ENCODE measurements at places on chromosomes 3 and 15.

- no peak for DNase-seq
Measured at GRCh38 chr15:85318048-85318731, 62.2 kb upstream of the AKAP13 start.

- DNase-seq = no peak
Measured at GRCh38 chr3:196063456-196063855, 18.4 kb downstream of the TFRC start.

- no peak for DNase-seq
Measured at GRCh38 chr3:196631682-196632045, 7.8 kb upstream of the NRROS start.

- DNase-seq = no peak
Measured at GRCh38 chr3:72615776-72616175, 232.5 kb downstream of the SHQ1 start.

- no peak for DNase-seq
Measured at GRCh38 chr3:148074946-148075345, 622.8 kb upstream of the AGTR1 start.

- no peak for DNase-seq
Measured at GRCh38 chr15:67902579-67903009, 62.7 kb upstream of the RNU6-1 start.

- no peak for DNase-seq
Measured at GRCh38 chr3:65953881-65954733, 84.6 kb downstream of the MAGI1 start.

GRCh38 chr15:70777170-70777926 lies 14.0 kb upstream of the UACA start:
- no peak for DNase-seq

- DNase-seq = no peak
Measured at GRCh38 chr3:128482666-128483656, 10.0 kb downstream of the GATA2 start.

DNA sequence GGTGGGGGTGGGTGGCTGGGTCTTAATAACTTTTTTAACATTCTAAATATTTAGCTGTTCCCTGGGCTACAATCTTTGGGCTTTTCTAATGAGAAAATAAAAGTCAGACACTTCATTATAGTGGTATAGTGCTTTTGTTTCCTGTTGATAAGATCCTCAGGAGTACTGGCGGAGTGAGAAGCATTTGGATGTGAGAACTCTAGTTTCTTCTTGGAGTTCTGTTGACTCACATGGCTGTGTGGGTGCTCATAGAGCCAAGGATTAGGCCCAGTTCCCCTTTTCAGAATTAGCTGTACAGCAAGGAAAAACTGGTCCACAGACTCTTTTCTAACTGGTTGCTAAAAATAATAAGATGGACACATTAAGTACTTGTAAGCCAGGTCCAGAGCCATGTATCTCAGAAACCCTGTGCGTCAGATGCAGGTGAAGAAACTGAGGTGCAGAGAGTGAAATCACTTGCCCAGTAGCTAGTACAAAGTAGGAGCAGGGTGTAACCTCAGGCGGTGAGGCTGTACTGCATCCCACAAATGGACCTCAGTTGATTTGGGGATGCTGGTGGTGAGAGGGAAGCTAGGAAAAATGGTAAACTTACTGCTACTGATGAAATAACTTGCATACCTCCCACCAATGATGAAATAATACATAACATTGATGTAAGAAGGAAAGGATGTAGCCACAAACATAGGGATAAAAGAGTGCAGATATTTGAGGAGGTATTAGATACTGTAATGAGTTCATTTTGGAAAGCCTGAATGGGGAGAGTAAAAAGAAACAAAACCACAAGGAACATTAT lies 2.3 kb downstream of the ITPR1 start:
- no peak for DNase-seq

Data from stimulated activated CD4-positive, alpha-beta T cell treated with anti-CD3 and anti-CD28 coated beads, Interleukin-15, amount 100 ng/mL, for 1 hour (primary cell).